ENCODE measurements at places on chromosomes 4 and X.
A peak's percentile ranks its signal among the peaks of the same experiment; 100 is the strongest.

GRCh38 chr4:2172161-2172560 lies 69.8 kb downstream of the HAUS3 start:
- H3K36me3 ChIP-seq = no peaks in the 10 kb centered on the region
- no peak overlapping the region for H3K27ac ChIP-seq
- no peak for DNase-seq
- H3K27me3 ChIP-seq = no peaks in the 10 kb centered on the region

GRCh38 chrX:13691841-13692371 lies 3.0 kb downstream of the RAB9A start:
- no peaks in the 10 kb centered on the region for H3K36me3 ChIP-seq
- DNase-seq = no peak
- H3K27me3 ChIP-seq = no peaks in the 10 kb centered on the region
- no peaks in the 10 kb centered on the region for H3K4me1 ChIP-seq
- H3K4me3 ChIP-seq = no peak overlapping the region
- no peak overlapping the region for H3K27ac ChIP-seq

DNA sequence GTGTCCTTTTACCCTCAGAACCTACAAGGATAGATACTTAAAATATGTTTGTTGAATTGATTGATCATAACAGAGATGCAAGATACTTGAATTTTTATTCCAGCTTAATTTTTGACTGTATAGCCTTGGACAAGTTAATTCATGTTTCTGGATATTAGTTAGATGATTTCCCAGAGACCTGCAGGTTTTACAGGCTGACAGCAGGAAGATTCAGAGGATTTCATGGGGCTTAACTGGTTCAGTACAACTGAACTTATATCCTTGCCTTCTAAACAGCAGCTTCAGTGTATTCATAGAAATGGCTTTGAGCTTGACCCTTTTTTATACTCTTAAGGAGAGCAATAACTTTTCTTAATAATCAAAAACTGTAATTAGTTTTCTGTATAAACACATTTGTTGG lies 62.2 kb upstream of the IL13RA1 start:
- no peak overlapping the region for H3K27ac ChIP-seq
- no peaks in the 10 kb centered on the region for H3K27me3 ChIP-seq
- no peaks in the 10 kb centered on the region for H3K4me1 ChIP-seq
- no peaks in the 10 kb centered on the region for H3K36me3 ChIP-seq

GRCh38 chr4:75989846-75990528 lies 758 bp downstream of the SDAD1 start:
- H3K27ac ChIP-seq = no peak overlapping the region
- H3K4me1 ChIP-seq = no peaks in the 10 kb centered on the region
- H3K27me3 ChIP-seq = no peaks in the 10 kb centered on the region
- H3K36me3 ChIP-seq = no peaks in the 10 kb centered on the region
- H3K4me3 ChIP-seq = peak overlapping the region; percentile 98

GRCh38 chr4:83132065-83132464 lies 17.5 kb upstream of the PLAC8 start:
- no peaks in the 10 kb centered on the region for H3K4me1 ChIP-seq
- no peak for DNase-seq
- no peak overlapping the region for H3K27ac ChIP-seq
- no peaks in the 10 kb centered on the region for H3K36me3 ChIP-seq
- H3K4me3 ChIP-seq = no peak overlapping the region

DNA sequence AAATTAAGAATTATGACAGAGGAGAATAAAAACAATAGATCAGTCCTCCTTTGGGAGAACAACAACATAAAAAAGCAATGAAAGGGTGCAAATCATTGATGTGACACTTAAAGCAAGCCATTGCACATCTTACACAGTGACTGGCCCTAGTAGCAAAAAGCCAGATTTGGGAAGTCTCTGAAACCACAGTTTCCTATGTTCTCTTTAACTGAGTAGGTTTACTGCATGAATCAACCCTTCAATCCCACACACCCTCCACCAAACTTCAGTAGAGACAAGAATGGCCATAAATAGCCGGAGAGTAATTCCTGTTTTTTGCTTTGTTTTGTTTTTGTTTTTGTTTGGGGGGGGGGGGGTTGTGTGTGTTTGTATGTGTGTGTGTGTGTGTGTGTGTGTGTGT lies 180.8 kb downstream of the VEGFC start:
- DNase-seq = no peak
- H3K4me3 ChIP-seq = no peak overlapping the region
- no peaks in the 10 kb centered on the region for H3K36me3 ChIP-seq
- no peaks in the 10 kb centered on the region for H3K27me3 ChIP-seq
- no peaks in the 10 kb centered on the region for H3K4me1 ChIP-seq

GRCh38 chrX:122134291-122134690 lies 1049.8 kb upstream of the GRIA3 start:
- H3K4me3 ChIP-seq = no peak overlapping the region
- H3K36me3 ChIP-seq = no peaks in the 10 kb centered on the region
- no peak overlapping the region for H3K27ac ChIP-seq
- no peaks in the 10 kb centered on the region for H3K27me3 ChIP-seq
- H3K4me1 ChIP-seq = no peaks in the 10 kb centered on the region
- no peak for DNase-seq

DNA sequence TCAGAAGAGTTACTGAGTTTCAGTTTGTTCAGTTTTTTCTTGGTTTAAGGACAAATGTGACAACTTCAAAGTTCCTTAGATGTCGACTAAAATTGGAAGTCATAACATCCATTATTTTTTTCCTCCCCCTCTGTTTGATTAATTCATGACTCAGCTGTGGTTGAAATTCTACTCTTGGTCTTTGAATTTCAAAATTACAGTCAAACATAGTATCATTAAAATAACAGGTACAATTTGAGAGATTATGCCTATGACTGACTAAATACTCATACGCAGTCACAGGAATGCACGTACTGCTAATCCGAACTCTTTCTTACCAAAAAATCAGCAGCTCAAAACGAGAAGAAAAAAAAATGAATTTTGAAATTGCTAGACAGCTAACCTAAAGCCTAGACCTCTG lies 1434.8 kb downstream of the RAPGEF2 start:
- DNase-seq = no peak
- no peak overlapping the region for H3K4me3 ChIP-seq
- H3K4me1 ChIP-seq = no peaks in the 10 kb centered on the region
- H3K27me3 ChIP-seq = no peaks in the 10 kb centered on the region
- H3K36me3 ChIP-seq = no peaks in the 10 kb centered on the region
- no peak overlapping the region for H3K27ac ChIP-seq

DNA sequence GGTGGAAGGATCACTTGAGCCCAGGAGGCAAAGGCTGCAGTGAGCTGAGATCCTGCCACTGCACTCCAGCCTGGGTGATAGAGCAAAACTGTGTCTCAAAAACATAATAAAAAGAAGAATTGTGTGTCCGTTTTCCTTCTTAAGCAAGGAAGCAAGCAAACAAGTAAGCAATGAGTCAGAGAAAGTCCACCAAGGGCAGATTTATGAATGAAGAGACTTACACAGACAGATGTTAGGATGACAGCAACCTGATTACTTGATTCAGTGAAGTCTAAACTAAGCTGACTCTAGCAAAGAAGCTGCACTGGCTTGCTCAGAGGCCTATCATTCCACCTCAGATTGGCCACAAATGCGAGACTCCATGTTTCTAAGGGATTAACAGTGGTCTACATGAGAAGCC lies 34.1 kb upstream of the SCML1 start:
- no peak overlapping the region for H3K27ac ChIP-seq
- H3K27me3 ChIP-seq = no peaks in the 10 kb centered on the region
- no peaks in the 10 kb centered on the region for H3K36me3 ChIP-seq
- H3K4me3 ChIP-seq = no peak overlapping the region

GRCh38 chr4:121248747-121249146 lies 84.6 kb upstream of the TNIP3 start:
- no peak overlapping the region for H3K27ac ChIP-seq
- H3K36me3 ChIP-seq = no peaks in the 10 kb centered on the region

DNA sequence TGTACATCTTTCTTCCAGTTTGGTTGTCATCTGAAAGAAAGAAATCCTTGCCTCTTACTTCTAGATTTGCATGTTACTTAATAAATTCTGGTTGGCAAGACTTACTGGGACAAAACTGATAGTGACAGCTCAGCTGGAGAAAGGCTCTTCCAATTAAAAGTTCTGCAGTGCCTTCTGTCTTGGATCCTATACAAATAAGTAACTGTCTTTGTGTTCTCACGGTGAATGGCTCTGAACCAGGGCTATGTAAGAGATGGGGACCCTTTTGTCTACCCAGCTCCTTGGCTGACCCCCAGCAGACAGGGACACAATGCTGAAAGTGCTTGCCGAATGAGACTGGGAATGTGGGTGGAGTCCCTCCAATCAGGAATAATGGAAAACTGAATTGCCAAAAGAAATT lies 89.5 kb downstream of the AASDH start:
- no peak overlapping the region for H3K27ac ChIP-seq
- no peak overlapping the region for H3K4me3 ChIP-seq
- DNase-seq = no peak

- H3K4me3 ChIP-seq = no peak overlapping the region
- H3K27me3 ChIP-seq = no peaks in the 10 kb centered on the region
- no peak for DNase-seq
Observed at GRCh38 chr4:62285026-62285425, 1084.9 kb downstream of the ADGRL3 start.

DNA sequence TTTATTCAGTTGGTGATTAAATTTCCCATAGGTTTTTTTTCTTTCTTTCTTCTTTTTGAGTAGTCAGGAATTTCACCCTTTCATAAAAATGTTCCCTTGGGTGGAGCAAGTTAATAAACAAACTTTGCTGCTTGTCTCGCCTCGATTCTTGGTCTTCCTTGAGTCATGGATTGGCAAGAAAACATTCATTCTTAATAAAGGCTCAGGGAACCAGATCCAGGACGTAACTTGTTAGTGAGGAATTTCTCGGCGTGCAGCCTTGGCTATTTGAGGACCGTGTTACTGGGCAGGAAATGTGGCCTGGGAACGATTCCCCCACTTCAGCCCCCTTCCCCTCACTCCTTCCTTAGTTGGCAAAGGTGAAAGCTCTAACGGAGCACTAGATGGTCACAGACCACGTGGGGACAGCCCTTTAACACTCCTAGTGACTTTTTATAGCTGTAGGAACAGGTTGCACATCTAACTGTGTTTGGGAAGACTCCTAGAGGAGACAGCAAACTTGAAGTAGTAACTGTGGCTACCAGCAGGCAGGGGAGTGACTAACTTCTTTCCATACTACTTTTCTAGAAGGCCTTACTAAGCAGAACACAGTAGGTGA lies 106.8 kb downstream of the UCHL1 start:
- H3K36me3 ChIP-seq = no peaks in the 10 kb centered on the region
- no peak overlapping the region for H3K27ac ChIP-seq
- no peak overlapping the region for H3K4me3 ChIP-seq
- H3K27me3 ChIP-seq = peaks cover 37% of the 10 kb centered on the region
- no peak for DNase-seq

DNA sequence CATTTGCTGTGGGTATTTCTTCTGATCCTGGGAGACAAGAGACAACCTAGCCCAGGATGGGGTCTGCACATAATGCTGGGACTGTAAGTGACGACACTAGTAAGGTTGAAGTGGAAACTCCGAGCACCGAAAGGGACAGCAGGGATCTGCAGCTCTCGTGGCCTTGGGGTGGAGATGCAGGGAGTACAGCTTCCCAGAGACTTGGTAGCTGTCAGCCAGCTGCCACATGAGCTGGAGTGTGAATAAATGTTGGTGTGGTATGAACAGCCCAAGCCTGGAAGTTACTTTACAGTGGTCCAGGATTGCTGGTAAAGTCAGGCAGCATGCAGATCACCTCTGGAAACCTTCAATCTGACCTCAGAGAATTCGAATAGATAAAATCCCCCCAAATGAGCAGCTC lies 97.6 kb downstream of the FAM193A start:
- H3K36me3 ChIP-seq = peaks cover 18% of the 10 kb centered on the region
- no peaks in the 10 kb centered on the region for H3K27me3 ChIP-seq
- H3K27ac ChIP-seq = no peak overlapping the region
- no peak overlapping the region for H3K4me3 ChIP-seq
- DNase-seq = no peak

DNA sequence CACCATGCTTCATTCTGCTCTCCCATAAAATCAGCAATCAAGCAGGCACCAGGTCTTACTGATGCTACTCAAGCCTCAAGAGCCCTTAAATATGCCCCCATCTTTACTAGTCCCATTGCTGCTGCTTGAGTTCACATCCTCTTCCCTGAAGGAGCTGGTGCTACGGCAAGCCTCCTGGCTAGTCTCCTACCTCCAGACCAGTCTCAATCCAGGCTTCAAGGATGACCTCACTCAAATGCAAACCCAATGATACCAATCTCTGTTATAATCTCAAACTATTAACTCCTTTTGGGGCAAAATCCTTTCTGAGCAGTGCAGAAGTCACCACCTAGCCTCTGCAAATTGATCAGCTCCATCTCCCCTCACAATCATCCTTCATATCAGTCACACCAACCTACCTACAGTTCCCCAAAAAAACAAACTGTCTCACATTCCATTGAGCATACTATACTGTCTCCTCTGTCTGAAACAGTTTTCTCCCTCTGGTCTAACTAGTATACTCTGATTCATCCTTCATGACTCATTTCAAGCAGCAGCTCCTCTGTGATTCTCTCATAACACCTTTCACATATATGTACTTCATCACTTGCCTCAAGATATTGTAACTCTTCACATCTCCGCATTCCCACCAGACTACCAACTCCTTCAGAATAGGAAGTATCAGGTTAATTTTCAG lies 30.0 kb downstream of the PAPSS1 start:
- H3K36me3 ChIP-seq = no peaks in the 10 kb centered on the region
- no peaks in the 10 kb centered on the region for H3K27me3 ChIP-seq
- H3K4me3 ChIP-seq = no peak overlapping the region
- H3K27ac ChIP-seq = no peak overlapping the region
- DNase-seq = no peak

DNA sequence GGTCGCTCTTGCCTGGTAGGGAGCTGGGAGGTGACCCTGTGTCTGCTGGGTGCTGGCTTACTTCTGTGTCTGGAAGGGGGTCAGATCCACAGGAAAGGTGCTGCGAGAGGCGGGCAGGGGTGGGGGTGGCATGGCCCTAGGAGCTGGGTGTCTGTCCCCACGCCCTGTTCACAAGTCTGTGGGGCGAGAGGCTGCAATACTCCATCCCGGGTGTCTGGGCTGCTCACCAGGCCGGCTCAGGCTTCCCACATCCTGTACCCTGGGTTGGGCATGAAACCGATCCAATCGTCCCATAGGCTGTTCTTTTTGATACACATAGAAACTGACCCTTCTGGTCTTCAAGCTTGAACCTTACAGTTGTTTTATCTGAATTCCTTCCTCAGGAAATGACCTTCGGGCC lies 993 bp upstream of the CTAG2 start:
- no peaks in the 10 kb centered on the region for H3K4me1 ChIP-seq
- H3K27ac ChIP-seq = no peak overlapping the region
- no peak for DNase-seq
- H3K36me3 ChIP-seq = no peaks in the 10 kb centered on the region

- no peak for DNase-seq
- H3K27ac ChIP-seq = no peak overlapping the region
- no peaks in the 10 kb centered on the region for H3K4me1 ChIP-seq
- H3K27me3 ChIP-seq = no peaks in the 10 kb centered on the region
- no peaks in the 10 kb centered on the region for H3K36me3 ChIP-seq
Observed at GRCh38 chr4:113677325-113677724, 84.2 kb downstream of the CAMK2D start.

- no peaks in the 10 kb centered on the region for H3K36me3 ChIP-seq
- H3K27me3 ChIP-seq = no peaks in the 10 kb centered on the region
- H3K27ac ChIP-seq = no peak overlapping the region
- H3K4me3 ChIP-seq = no peak overlapping the region
- no peak for DNase-seq
Observed at GRCh38 chr4:15352524-15352923, 75.3 kb upstream of the C1QTNF7 start.

Measured in iPS DF 6.9 (cell line).